Hypothalamus (tissue), 51 donors: ENCODE measurements at places on chromosomes 5 and 9.

GRCh38 chr5:35683466-35683865 is 65.8 kb downstream of the SPEF2 start:
- DNase-seq, result no peak

- DNase-seq, result no peak
Measured at GRCh38 chr9:96177005-96177718, 124.8 kb downstream of the HSD17B3 start.

GRCh38 chr9:37997636-37998374 is 71.2 kb downstream of the SHB start:
- peak; percentile 40 for DNase-seq

- DNase-seq, result no peak
Measured at GRCh38 chr5:137461391-137462264, 37.5 kb downstream of the SPOCK1 start.

DNA sequence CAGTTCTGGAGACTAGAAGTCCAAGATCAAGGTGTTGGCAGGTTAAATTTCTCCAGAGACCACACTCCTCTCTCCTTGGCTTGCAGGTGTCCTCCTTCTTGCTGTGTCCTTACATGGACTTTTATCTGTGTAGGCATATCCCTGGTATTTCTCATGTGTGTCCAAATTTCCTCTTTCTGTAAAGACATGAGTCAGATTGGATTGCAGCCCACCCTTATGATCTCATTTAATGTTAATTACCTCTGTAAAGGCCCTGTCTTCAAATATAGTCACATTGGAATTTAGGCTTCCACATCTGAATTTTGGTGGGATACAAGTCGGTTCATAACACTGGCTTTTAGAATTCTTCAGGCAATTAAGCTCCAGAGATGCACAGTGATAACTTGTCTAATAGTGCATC is 322.2 kb upstream of the GRIA1 start:
- no peak for DNase-seq

DNA sequence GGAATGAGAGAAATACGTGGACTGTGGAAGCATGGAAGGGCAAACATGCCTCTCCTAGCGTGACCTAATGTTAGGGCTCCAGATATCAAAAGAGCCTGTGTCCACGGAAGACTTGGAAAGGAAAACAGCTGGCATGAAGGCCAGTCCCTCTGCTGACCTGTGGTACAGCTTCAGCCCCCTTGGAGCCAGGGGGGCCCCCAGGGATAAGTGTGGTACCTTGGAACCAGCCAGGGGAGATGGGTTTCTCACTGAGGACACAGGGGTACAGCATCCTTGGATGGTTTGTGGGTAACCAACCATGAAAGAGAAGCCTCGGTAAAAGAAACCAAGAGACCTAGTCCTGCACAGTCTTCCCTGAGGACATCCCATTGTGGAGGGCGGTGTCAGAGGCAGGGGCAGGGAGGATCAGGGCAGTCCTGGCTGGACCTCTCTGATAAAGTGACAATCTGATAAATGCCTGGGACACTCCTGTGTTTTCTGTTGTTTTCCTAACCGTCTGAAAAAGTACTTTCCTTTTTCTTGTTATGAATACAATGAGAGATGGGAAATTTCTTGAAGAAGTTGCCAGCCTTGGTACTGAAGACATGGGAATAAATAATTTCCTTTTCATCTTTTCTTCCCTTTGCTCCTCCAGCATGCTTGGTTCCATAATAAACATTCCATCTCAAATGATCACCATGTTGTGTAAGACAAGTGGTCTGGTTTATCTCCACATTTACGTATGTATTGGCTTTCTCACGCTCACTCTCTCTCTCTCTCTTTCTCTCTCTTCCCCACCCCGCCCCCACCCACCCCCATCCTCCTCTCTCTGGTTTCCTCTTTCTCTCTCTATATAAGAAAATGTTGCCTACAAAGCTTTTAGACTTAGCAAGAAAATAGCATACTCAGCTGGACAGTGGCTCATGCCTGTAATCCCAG is 102.1 kb downstream of the SUSD1 start:
- DNase-seq, result no peak

- no peak for DNase-seq
Measured at GRCh38 chr5:40309851-40310250, 369.9 kb upstream of the PTGER4 start.

DNA sequence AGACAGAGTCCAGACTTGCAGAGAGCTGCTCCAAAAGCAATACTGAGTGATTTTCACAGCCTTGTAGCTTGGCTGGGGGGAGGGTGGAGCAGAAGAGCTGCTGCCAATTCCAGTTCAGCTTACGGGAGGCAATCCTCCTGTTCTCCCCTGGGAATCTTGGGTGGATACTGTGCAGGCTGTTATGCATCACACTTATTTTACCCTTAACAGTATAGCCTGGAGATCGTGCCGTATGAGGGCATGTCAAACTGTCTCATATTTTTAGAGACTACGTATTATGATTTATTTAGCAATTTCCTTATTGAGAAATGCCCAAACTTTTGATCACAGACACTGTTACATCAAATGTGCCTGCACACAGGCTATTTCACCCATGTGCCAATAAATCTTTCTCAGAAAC is 85.2 kb downstream of the BASP1 start:
- DNase-seq, result no peak

GRCh38 chr5:120806202-120806601 is 342.1 kb downstream of the PRR16 start:
- DNase-seq, result no peak

DNA sequence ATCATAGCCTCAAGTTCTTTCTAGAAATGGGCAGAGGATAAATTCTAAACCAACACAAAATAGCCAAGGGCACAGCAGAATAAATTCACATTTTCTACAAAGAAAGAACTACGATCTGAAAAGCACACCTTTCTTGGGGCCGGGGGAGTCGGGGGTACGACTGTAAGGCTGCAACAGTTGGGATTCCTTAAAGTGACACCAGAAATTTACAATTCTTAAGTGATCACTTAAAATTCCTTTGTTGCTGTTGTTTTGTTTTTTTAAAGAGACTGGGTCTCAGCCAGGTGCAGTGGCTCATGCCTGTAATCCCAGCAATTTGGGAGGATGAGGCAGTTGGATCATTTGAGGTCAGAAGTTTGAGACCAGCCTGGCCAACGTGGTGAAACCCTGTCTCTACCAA is 95.8 kb downstream of the CDK5RAP2 start:
- DNase-seq, result no peak

- no peak for DNase-seq
Measured at GRCh38 chr9:9142001-9142400, 1342.4 kb upstream of the DMAC1 start.

DNA sequence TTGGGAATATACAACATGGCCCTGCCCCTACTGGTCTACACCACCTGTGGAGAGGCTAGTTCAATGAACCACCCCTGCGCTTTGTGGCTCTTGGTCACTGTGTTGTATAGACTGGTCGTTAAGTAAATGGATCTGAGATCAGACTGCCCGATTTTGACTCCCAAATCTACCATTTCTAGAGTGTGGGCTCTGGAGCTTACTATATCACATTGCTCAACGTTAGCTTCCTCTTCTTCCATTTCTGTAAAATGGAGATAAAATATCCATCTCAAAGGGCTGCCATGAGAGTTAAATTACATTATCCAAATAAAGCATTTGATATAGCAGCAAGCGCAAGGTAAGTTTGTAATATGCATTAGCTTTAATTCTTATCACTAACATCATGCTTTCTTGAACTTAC is 52.7 kb upstream of the IFNK start:
- no peak for DNase-seq

GRCh38 chr9:3497857-3498256 is 27.9 kb downstream of the RFX3 start:
- no peak for DNase-seq

DNA sequence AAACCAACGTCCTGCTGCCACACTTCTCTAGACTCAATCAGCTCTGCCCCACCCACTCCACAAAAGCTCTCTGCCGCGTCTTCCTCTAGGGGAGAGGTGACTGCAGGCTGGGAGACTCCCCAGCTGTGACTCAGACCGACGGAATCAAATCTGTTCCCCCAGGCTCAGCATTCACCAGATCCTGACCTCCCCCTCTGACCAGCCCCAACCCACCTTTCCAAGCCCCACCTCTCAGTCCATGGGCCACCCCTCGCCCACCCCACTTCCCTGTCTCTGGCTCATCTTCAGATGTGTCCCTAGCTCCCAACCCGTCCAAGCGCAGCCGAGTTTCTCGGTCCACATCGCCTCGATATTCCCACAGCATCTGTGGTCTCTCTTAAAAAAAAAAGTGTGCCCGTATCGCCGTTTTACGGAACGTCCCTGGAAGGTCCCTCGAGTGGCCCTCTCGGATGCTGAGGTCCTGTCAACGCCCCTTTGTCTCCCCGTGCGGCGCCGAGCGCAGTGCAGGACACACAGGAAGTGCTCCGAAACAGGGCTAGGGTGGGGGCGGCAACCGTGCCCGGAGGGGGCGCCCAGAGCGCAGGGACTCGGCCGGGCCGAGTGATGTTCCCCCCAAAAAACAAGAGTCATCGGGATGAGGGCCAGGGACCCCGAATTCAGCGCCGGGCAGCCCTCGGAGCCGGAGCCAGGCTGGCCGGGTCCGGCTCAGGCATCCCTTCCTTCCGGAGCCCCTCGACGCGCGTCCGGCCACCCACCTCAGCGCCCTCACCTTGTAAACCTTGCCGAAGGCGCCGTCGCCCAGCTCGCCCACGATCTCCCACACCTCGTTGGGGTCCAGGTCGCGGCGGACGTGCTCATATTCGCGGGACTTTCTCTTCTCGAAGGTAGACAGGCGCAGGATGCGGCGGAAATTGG is 649 bp downstream of the STK10 start:
- DNase-seq, result no peak

DNA sequence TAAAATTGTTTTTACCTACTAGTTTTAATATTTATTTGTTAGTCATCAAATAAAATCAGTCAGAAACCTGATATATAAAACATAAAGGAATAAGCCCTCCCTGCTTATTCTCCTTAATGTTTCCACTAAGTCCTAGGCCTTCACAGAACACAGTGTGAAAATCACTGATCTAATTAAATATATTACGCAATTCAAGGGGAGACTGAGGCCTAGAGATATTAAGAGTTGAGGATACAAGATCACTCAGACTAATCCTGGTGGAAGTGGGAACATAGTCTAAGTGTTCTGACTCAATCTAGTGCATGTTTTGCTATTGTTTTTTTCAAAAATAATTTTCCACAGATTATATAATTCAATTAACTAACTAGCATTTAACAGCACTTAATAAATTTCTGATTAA is 401.1 kb downstream of the SLCO4C1 start:
- no peak for DNase-seq

DNA sequence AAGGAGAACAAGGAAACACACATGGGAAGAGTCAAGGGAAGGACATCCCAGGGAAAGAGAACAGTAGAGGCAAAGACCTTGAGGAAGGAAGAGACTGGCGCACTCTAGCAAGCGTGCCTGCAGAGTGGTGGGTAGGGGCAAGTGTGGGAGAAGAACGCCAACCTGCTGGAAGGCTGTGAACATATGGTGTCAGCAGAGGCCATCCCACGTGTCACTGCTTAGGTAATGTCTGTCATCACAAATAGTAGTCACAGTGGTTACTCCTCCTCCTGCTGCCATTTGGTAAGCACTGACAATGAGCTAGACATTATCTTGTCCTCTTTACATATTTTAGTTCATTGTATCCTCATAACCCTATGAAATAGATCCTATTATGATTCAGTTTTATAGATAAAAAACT is 206.4 kb upstream of the TRIM32 start:
- DNase-seq, result no peak

DNA sequence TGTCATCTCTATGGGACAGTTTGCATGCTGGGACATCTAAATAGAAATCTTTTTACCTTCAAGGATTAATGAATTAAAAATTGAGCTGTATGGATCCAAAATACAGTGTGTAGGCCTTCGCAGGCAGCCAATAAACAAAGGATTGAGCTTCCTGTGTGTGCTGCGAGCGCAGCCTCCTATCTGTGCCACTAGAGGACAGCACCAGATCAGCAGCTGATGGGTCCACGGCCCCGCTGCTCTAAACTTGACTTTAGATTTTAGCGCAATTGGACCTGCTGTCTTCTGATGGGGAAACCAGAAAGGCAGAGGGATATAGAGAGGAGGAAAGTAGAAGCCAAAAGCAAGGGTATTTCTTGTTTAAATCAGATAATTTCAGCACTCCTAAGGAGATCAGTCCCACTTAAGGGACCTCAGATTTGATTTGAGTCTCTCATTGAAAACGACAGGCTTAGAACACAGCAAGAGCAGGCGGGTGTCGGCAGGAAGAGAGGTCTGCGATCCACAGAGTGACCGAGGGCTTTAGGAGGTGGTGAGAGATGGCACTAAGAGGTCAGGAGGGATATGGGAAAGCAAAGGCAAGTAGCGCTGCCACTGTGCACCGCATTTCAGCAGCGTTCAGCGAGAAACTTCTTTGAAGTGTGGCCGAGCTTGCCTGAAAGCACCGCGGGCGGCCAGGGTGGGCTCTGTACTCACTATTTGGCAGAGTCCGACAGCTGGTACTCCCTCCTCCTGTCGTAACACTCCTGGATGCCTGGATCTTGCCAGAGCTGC is 214.3 kb downstream of the GNA14 start:
- DNase-seq, result peak; percentile 40

DNA sequence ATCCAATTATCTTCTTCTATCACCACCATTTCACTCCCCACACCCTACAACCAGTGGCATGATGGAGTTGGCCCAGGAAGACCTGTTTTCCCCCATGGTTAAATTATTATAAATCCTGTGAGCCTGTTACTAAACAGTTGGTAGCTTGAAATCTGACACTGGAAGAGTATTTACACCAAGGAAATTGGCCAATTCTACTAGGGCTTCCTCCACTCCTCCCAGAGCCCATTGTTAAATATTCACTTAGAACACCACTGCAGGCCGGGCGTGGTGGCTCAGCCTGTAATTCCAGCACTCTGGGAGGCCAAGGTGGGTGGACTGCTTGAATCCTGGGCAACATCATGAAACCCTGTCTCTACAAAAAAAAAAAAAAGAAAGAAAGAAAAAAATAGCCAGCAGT is 32.4 kb upstream of the CKS2 start:
- DNase-seq, result no peak

- no peak for DNase-seq
Measured at GRCh38 chr9:122370869-122371755, at the start of gene PTGS1. Gene PTGS1 (plus strand): TSS chr9:122371024. CDS start chr9:122371085, 61 bp downstream.

GRCh38 chr5:125882061-125882460 is 541.1 kb upstream of the GRAMD2B start:
- no peak for DNase-seq

DNA sequence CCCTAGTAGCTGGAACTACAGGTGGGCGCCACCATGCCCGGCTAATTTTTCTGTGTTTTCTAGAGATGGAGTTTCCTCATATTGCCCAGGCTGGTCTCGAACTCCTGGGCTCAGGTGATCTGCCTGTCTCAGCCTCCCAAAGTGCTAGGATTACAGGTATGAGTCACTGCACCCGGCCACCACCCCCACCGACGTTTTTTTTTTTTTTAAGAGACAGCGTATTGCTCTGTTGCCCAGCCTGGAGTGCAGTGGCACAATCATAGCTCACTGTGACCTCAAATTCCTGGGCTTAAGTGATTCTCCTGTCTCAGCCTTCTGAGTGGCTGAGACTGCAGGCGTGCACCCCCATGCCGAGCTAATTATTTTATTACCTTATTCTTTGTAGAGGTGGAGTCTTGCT is 38.2 kb downstream of the WDR70 start:
- no peak for DNase-seq
